Posterior vena cava (tissue), 2 donors: ENCODE measurements at places on chromosomes 7 and 10. TPM values are rescaled to one million over a fixed set of nuclear protein-coding genes. Genes with fewer than 3 reads are reported as not detected.
A peak's percentile ranks its signal among the peaks of the same experiment; 100 is the strongest.

GRCh38 chr10:132877473-132877872 lies 64.9 kb downstream of the CFAP46 start:
- peak; percentile 67 for DNase-seq

- DNase-seq: no peak
Measured at GRCh38 chr10:80530251-80530650, 7.5 kb upstream of the SH2D4B start.

- DNase-seq: no peak
Measured at GRCh38 chr10:126895214-126895781, 9.9 kb upstream of the DOCK1 start.

GRCh38 chr10:84008878-84009277 lies 130.4 kb upstream of the GHITM start:
- no peak for DNase-seq

DNA sequence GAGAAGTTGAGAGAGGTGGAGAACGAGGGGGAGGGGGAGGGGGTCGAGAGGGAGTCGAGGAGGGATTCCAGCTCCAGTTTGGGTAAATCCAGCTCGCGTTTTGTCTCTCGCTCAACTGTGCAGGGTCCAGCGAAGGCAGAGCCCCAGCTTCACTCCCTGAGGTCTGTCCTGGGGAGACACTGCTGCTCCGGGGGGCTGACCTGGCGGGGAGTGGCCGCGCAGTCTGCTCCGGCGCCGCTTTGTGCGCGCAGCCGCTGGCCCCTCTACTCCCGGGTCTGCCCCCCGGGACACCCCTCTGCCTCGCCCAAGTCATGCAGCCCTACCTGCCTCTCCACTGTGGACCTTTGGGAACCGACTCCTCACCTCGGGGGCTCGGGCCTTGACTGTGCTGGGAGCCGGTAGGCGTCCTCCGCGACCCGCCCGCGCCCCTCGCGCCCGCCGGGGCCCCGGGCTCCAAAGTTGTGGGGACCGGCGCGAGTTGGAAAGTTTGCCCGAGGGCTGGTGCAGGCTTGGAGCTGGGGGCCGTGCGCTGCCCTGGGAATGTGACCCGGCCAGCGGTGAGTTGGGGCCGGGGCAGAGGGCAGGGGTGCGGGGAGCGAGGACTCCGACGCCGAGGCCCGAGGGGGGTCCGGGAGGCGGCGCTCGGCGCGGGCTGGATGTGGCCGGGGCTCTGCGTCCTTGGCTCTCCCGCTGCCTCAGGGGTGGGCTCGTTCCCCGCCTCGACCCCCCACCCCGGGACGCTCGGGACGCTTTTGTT lies at the start of gene TET1:
TSS of gene TET1 (plus strand) at position 152 of the 757 bp plus-strand sequence. CDS start 12,002 bp downstream, outside the sequence.
- DNase-seq: no peak

DNA sequence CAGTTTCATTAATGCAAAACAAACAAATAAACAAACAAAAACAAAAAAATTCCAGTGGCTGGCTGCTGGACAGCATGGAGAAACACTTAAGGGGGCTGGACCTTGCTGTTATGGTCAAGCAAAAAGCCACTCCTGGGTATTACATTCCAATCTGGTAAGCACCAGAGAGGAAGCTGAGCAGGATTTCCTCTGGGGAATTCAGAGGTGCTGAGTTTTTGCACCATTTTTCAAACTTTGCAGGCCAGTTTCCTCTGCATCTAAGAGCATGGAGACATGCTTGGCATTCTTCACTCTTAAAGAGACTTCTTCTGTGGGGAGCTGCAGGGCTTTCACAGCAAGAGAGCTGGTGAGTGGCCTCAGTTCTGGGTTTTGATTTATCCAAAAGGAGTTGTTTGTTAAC lies 84.5 kb downstream of the FZD1 start:
- no peak for DNase-seq

- DNase-seq: no peak
Measured at GRCh38 chr7:116384936-116385635, 114.5 kb upstream of the CAV2 start.

GRCh38 chr10:110818311-110819256 lies 53.1 kb upstream of the PDCD4 start:
- DNase-seq: no peak

DNA sequence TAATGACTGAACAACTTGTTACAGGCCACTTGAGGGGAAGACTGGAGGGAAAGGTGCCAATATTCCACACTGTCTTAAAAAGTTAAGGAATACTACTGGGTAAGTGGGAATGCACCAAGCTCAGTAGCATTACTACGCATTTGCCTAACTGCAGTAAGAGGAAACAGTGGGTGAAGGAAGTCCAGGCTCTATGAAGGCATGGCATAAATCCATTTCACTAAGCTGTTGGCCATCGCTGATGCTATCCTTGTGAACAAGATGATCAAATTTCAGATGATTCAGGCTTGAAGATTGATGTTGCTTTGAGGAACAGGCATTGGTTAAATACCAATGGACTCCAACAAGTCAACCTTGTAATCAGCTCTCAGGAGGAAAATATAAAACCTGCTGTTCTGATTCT lies 44.2 kb upstream of the TES start:
- no peak for DNase-seq

DNA sequence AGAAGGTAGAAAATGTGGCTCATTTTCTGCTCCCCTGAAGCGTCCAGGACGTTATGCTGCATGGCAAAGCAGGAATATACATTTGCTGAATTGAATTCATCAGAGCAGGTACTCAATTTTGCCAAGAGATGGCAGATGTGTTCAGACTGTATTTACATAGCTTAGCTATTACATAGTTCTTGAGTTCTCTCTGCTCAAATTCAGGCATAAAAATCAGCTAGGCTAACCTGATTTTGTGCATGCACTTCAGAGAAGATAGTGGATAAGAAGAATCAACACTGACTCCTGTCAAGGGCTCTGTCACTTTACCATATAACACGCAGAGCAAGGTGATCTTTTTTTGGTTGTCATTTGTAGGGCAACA lies 209.2 kb upstream of the FAM3C start:
- DNase-seq: no peak

- DNase-seq: no peak
Measured at GRCh38 chr7:41628901-41629300, 74.0 kb downstream of the INHBA start.

- DNase-seq: peak; percentile 51
Measured at GRCh38 chr10:96401036-96401435, 42.2 kb upstream of the OPALIN start.

GRCh38 chr10:62109587-62110293 lies 158.9 kb downstream of the RTKN2 start:
- no peak for DNase-seq

DNA sequence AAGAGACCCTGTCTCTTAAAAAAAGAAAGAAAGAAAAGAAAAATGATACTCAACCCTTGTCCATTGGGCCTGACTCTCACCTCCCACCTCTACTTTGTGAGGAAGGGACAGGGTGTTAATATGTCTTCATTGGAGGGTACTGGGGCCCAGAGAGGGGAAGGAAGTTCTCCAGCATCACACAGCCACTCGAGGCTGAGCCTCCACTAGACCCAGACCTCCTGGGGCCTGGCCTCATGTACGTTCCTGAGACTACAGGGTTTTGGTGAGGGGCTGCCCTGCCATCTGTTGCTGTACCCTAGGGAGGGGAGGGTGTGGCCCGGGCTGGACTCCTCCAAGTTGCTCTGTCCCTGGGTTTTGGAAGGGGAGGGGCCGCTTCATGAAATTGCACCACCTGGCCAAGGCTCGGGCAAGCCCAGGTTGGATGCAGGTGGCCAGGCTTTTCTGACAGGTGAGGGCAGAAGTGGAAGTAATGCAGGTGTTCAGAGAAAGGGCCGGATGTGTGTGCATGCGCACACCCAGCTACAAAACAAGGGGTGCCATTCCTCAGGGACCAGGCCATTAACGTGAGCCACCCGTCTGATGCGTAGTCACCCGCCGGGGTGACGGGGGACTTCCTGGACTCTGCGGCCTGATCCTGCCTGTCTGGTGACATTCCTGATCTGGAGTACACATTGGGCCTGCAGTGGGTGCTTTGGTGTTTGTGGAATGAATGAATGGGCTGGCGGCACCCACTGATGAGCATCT lies 21.7 kb downstream of the GTF2IRD1 start:
- DNase-seq: no peak

GRCh38 chr10:13779748-13780147 lies 193.0 kb downstream of the PRPF18 start:
- no peak for DNase-seq

DNA sequence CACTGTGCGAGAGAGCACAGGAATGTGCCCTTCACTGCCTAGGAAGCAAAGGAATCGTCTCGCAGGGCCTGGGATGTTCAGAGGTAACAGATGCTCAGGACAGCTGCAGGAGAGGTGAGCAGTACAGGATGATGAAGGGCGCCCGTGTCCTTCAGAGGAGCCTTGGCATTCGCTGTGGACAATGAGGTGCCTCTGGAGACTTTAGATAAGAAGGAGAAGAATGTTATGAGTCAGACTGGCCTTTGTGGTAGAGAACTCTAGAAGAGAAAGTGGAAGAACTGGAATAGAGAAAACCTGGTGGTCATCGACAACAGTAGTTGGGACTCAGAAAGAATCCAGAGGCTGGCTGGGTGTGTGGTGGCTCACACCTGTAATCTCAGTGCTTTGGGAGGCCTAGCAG lies 64.4 kb upstream of the LEP start:
- DNase-seq: no peak

DNA sequence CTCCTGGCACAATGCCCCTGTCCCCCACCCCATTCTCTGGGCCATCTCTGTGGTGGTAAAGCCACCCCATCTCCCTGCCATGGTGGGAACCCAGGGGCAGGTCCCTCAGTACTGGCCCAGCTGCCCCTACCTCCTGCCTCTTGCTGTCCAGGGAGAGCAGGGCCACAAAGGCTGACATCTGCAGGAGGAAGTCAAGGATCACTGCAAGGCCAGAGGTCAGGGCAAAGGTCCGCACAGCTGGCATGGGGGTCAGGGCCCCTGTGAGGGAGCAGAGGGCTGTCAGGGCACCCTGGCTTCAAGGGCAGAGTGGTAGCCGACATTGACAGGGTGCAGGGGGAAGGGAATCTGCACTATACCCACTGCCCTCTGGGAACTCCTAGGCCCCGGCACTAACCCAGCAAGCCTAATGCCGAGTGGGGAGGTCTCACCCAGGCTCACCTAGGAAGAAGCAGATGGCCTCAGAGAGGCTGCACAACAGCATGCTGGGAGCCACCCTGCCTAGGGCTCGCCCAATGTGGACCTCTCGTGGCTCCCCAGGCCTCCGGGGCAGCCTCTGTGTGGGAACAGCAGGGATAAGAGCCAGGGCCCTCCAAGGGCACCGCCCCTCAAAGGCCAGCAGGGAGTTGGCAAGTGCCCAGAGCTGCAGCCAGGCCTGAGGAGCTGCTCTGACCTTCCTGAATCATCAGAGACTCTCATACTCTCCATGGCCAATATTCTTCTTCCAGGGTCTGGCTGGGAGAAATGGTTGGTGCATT lies 7.7 kb downstream of the NPC1L1 start:
- DNase-seq: no peak

- no peak for DNase-seq
Measured at GRCh38 chr7:145313551-145313950, 477.7 kb upstream of the TPK1 start.

GRCh38 chr7:26638140-26638539 lies 226.2 kb downstream of the SKAP2 start:
- peak; percentile 46 for DNase-seq

DNA sequence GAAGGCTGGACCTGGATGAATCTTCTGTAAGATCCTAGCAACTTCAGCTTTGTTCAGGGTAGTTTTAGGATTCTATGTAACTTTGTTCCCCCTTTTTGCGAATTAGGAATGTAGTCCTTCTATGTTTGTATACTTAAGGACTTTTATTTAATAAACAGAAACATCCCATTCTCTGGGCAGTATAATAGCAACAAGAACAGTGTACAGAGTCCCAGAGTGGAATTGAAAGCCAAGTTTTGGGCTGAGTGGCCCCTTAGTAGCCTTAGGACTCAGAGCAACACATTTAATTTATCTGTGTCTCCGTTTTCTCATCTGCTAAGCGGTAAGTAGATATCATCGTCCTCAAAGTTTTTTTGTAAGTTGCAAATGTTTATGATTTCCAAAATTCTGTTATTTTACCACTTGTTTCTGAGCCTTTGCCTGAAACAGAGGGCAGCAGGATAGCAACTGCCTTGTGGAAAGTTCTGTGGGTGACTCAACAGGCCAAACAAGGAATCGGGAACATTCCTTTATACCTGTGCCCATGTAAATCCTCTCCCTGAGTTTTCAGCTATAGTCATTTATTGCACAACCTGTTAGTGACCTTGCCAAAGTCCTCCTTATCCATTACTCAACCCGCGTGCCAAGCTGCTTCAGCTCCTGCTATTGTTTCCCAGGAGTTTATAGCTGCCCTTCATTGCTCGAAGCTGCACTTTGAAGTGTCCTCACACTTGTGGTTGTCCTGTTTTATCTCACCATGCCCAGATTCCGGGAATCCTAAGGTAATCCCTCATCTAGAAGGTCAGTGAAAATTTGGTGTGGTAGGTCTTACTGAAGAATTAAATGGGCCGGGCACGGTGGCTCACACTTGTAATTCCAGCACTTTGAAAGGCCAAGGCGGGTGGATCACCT lies 199.1 kb upstream of the AHR start:
- DNase-seq: no peak

GRCh38 chr10:8726779-8727084 lies 672.2 kb downstream of the GATA3 start:
- DNase-seq: no peak

DNA sequence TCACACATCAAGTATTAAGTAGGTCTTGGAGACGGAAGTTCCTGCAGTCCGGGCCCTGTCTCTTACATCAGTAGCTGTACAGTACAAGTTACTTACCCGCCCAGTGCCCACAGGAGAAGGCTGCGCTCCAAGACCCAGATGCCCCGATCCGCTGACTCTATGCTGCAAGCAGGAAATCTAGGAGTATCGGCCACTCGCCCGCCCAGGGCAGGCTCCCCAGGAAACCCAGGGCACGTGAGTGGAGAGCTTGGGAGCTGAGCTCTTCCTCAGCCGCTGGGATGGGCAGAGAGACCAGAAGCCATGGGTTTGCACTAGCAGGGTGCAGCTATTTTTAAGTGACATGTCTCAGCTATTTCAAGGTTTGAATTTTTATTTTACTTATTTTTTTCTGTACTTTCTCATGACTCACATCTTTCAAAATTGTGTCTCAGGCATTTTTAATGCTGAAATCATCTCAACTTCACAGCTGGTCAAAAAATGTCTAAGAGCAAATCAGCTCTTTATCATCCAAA lies 1.9 kb upstream of the GPER1 start:
- no peak for DNase-seq

Gene CYTH3
- 31.5 TPM for total RNA-seq

Gene PRDX3
- total RNA-seq: 106 TPM

Gene VWC2
- 0.60 TPM for total RNA-seq

Gene HYCC1
- 112 TPM for total RNA-seq

Gene DUSP5
- total RNA-seq: 23.2 TPM

Gene SRRM3
- total RNA-seq: 5.2 TPM

Gene STEAP1
- total RNA-seq: 33.6 TPM

Gene SAP25
- 2.8 TPM for total RNA-seq

Gene TFR2
- 0.83 TPM for total RNA-seq

Gene GRID2IP
- total RNA-seq: not detected

Gene NRG3
- 0.93 TPM for total RNA-seq

Gene FAM25C
- total RNA-seq: not detected

Gene SLC26A5
- total RNA-seq: not detected

Gene NKX6-2
- total RNA-seq: not detected

Gene AKR1C8
- total RNA-seq: not detected

Gene PDE6C
- not detected for total RNA-seq

Gene ATG9B
- total RNA-seq: not detected

Gene ACSM6
- not detected for total RNA-seq

Gene HTRA1
- 152 TPM for total RNA-seq
